ENCODE measurements at places on chromosomes 4 and X.

DNA sequence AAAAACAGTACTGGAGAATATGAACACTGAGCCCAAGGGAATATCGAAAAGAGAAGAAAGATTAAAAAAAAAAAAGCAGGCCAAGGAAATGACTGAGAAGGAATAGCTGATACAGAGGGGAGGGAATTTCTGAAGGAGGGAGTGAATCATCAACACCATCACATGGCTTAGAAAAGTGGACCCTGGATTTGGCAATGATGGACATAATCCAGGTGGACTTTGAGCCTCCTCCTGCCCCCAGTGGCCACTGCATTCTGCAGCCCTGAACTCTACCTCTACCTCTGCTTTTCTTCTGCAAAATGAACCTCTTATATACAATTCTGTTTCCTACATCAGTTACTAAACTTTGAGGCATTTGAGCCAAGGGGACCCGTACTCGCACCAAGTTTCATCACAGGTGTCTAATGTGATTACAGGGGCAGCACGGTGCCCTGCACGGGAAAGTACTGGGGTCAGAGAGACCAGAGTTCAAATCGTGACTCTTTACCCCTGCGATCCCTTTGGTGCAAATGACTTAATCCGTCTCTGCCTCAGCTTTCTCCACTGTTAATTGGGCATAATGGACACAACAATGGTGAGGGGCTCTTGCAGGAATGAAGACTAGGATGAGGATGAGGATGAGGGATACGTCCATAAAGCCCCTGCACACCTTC lies 1.1 kb downstream of the OCIAD2 start:
- DNase-seq = no peak

- no peak for DNase-seq
Observed at GRCh38 chr4:187027272-187027671, 303.6 kb upstream of the FAT1 start.

- no peak for DNase-seq
Observed at GRCh38 chrX:118631586-118631985, 95.8 kb upstream of the IL13RA1 start.

DNA sequence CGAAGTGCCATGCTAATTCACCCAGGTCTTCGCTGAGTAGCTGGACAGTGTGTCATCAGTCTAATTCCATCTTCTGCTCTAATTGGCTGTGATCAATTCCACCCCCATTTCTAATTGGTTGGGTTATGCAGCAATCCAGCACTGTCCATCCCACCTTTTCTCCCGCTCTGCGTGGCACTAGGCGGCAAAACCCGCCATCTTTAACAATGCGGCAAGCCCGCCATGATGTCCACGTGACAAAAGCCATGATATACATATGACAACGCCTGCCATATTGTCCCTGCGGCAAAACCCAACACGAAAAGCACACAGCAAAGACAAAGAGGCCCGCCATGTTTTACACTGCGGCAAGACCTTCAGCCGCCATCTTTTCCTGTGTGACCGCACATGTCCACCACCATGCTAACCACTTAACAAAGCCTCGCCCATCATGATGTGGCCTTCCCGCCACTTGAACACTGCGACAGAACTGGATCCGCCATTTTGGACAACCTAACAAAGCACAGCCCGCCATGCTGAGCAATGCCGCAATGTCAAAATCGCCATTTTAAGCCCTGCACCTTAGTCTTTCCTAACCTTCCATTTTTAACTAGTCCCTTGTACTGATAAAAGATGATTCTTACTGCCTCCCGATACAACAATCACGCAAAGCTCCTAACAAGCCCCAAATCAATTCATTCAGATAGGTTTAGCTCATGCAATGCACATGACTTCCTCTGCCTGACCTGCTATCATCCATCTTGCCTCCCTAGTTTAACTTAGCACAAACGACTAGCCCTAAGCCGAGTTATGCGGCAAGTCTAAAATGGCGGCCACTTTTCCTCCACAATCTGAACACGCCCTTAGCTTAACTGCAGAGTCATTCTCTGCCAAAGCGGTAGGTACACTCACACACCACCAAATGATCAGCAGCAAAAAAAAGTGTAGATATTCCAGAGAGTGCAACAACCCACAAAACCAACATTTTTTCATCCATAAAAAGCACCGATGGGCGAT lies 288.3 kb downstream of the CHIC1 start:
- no peak for DNase-seq

DNA sequence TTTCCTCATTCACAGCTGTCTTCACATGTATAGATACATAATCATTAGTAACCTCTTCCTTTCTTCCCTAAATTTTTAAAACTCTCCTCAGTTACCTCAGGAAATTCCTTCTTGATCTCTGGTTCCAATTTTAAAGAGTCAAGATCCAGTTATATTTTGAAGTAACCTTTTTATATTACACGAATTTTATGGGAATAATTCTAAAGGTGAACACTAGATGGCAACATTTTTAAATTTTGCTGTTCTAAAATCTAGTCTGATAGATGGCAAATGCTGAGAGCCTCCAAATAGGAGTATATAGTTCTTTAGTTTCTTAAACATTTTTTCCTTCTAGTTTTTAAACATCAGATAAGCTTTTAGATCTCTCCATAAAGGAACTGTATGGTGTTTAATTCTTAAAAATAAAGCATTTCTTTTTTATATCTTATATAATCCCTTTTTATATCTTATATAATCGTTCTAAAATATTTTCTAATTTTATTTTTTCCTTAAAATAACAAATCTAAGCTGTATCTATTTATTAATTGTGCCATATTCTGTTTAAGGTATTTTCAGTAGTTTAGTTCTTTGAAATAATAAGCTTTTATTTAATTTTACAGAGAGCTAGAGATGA lies 37.9 kb upstream of the PAPSS1 start:
- no peak for DNase-seq

GRCh38 chrX:101230636-101231035 lies 11.1 kb downstream of the DRP2 start:
- DNase-seq = no peak

DNA sequence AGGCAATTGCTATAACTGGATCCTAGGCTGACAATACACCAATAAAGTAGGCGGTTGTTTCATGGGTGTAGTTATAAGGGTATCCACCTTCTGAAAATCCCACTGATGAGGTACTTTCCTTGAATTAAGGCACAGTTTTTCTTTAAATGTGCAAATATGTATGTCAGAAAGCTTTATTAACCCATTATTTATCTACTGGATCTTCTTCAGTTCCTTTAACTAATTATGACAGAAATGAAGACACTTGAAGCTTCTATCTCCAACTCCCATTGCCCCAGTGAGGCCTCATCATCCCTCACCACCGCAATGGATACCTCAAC lies 159.6 kb upstream of the KLF3 start:
- no peak for DNase-seq

DNA sequence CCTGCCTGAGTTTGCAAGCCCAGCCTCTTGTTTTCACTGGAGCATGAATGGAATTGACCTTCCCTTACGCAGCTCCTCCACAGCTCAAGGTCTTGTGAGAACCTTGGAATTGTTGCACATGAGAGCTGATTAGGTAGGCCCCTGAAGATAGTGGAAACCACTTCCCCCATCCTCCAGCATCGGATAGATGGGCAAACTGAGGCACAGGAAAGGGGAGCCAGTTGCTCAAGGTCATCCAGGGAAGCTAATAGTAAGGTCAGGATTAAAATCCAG lies 27.2 kb downstream of the PJA1 start:
- DNase-seq = no peak

Measured in HS-27A (cell line).